CD4-positive, alpha-beta T cell treated with Interleukin-6 at 100 ng/mL for 8 hours (primary cell): ENCODE measurements at places on chromosomes 6 and 20.
A peak's percentile ranks its signal among the peaks of the same experiment; 100 is the strongest.

GRCh38 chr6:114170372-114170771 lies 172.5 kb downstream of the HS3ST5 start:
- DNase-seq: no peak

DNA sequence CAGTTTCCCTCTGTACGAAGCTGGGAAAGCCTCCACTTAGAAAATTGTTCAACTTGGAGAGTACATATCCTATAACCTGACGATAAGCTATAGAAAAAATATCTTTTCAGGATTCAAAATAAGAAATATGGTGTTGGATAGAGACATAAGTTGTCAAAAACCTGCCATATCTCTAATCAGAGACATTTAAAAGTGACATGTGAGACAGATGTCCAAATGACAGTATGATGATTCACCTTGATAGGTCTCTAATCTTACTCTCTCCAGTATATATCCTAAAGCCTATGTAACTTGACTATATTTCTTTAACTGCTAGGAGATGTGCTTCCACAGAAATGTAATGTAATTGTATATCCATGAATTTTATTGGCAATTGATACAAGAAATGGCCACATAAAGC lies 932.4 kb upstream of the MAN1A1 start:
- DNase-seq: no peak

DNA sequence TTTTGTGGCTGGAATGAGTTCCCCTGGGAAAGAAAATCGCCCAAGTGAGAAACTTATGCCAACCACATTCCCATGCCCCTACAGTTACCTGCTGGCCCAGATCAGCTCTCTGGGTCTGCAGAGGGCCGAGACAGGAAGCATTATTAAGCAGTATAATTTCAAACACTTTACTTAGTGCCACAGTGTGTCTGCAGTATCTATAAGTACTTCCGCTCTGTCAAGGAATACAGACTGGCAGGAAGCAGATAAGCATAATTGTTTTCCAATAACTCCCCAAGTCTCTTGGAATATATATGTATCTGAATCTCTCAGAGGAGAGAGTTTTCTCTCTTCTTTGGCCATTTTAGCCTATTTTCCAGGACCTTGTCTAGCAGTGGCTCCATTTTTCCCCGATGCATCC lies 24.9 kb downstream of the SAYSD1 start:
- no peak for DNase-seq

GRCh38 chr6:31126396-31127175 lies 6.3 kb upstream of the CDSN start:
- DNase-seq: no peak

GRCh38 chr20:2000285-2000684 lies 6.4 kb upstream of the PDYN start:
- no peak for DNase-seq

GRCh38 chr20:62802026-62802712 lies 2.5 kb upstream of the OGFR start:
- DNase-seq: no peak

DNA sequence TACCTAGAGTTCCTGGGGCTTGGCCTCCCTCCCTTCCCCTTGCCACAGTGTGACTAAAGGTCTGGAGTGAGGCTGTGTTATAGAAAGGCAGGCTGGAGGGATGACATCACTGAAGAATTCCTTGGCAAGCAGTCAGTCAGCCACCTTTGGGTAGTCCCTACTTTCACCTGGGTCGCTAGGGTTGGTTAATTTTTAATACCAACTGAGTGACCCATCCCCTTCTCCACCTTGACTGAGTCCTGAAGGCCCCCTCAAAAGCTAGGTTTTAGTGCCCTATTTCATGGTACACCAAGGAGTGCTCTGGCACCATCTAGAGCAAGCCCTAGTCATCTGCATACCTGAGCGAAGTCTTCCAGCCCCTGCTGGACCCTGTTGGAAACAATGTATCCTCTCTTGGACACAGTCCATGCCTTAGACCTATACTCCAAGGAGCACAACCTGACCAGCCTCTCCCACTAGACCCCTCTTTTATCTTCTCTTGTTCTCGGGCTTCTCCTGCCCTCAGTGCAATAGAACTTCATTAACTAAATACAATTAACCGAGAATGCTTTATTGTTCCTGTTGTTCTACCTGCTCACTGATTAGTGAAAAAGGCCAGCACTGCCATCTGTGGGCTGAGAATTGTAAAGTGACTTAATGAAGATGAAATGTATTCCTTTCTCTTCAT lies 44.6 kb downstream of the RIN2 start:
- no peak for DNase-seq

DNA sequence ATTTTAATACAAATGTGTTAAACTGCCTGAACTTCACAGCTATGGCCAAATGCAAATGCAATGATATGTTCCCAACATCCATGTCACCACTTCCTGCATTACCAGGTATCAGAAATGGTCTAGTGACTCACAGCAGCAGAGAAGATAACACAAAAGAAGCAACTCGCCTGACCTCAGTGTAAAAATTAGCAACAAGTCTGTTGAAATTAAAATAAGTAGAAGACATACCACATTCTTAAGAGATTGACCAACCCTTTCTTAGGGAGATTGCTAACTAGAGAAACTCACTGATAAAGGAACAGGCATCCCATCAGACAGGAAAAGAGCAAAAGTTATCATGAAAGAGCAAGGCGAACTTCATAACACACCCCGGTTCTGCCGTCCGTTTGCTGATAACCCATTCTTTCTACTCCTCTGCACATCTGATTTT lies 45.1 kb downstream of the RNASET2 start:
- DNase-seq: no peak

DNA sequence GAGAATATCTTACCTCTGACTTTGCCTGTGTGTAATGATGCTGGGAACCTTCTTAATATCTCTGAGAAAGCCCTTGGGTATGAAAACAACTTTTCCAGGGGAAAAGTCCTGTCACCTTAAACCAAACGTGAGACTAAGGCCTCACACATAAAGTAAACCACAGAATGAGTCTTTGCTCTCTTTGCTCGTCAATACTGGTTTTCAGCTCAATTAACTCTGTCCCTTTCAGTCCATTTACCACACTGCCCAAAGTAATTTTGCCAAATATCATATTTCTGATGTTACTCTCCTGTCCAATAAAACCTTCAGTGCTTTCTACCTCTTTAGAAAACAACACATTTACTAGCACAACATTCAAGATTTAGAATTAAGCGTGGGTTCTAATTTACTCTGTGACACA lies 100.5 kb upstream of the HMGCLL1 start:
- no peak for DNase-seq

DNA sequence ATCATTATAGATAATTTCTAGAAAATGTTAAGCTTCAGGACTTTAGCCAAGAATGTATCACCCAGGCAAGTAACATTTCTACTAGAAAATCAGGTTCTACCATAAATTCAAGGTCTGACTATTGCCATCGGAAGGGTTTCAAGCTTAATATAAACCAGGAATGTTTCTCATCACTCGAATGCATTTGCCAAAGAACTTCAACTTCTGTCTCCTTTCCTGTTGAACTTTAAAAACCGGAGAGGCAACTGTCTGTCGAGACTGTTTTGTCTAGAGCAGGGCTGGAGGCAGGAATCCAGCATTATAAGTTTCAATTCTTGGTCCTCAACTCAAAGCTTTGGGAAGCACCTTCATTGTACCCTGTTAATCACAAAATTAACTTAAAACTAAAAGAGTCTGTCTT lies 264.7 kb downstream of the ZNF217 start:
- no peak for DNase-seq

DNA sequence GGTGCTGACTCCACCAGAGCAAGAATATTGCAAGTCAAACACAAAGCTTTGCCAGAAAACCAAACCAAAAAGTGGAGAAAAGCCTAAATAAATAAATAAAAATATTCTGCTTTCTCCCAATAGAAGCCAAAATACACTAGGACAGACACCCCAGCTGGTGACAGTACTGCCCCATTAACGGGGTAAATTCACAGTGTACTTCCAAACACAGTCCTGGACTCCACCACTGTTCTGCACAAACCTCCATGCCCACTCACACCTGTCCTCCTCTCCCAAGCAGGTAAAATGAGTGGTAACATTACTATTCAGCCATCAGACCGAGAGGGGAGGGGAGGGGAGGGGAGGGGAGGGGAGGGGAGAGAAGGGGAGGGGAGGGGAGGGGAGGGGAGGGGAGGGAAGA lies 70.7 kb downstream of the RALGAPA2 start:
- no peak for DNase-seq

DNA sequence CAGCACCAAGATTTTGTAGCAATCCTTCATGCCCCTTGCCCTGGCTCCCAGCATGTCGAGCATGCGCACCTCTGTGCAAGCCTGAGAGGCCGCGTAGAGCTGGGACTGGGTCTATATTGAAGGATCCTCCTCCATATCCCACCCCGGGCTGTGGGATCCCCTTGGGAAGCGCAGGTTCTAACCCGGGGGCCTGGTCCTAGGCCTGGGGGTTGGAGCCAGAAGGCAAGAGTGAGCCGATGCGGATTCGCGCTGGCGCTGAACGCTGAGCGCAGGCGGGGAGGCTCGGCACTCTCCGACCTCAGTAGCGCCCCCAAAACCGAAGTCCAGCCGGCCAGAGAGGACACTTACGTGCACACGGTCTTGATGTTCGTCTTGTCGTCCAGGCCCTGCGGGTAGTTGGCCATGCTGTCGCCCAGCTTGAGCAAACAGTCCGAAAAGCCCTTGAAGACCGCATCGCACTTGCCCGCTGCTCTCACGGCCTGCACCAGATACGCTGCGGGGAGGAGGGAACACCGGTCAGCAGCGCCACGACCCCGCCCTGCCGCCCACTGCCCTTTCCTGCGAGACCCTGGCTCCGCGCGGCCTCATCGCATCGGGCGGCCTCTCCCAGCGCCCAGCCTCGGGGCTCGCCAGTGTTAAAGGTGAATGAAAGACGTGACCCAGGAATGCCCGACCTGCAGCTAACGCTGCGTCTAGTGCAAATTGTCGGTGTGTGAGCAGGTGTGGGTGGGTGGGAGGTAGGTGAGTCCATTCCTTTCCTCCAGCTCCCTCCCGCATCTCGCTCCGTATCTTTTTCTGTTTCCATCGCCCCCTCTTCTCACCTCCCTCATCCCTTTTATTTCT lies 4.5 kb downstream of the NRN1 start:
- DNase-seq: no peak

DNA sequence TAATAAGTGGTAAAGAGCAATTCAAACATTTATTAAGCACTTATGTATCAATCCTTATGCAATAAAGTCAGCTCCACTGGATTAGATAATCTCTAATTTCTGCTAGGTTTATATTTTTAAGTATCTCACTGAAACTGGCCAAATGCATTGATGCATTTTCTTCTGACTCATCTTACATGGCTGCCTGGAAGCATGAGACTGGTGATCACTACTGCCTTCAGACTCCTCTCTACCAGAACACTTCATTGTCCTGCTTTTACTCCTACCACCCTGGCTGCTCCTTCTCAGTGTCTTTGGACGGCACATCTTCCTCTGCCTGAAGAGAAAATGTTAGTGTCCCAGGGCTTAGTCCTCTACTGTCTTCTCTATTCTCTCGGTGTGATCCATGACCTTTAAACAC lies 7.4 kb downstream of the CEP85L start:
- DNase-seq: no peak

- DNase-seq: no peak
Observed at GRCh38 chr6:72861059-72861458, 239.2 kb downstream of the KCNQ5 start.

GRCh38 chr20:22052025-22052650 lies 346.7 kb downstream of the PAX1 start:
- no peak for DNase-seq

DNA sequence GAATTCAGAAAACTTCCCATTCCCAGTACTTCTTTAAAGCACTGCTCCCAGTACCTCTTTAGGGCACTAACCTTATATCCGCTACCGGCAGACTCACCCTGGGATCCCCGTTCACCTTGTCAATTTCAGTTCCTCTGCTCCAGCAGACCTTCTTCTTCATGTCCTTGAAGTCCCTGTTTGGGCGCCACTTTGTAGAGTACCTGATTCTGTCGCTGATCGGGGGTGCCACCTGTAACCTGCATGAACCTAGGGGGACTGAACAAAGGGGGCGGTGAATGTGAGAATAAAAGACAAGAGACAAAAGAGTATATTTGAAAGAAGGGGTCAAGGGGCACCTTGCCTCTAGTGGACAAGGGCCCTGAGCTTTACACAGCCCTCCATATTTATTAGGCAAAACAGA lies 4.9 kb upstream of the GINS1 start:
- no peak for DNase-seq

DNA sequence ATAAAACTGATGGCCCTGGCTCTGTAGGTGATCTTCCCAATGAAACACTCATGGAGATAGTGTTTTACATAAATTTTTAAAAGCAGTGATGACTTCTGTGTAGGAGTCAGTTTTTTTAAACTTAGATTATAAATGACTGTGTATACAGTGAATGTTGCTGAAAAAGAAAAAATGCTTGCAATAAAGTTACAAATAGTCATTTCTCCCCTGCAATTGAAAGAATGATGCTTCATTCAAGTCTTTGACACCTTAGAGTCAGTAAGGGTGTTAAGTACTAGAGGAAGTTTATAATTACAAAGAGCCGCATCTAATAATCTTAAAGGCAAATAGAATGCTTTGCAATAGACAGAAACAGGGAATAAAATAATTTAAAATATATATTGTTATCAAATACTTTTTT lies 27.6 kb downstream of the ZNF292 start:
- no peak for DNase-seq

DNA sequence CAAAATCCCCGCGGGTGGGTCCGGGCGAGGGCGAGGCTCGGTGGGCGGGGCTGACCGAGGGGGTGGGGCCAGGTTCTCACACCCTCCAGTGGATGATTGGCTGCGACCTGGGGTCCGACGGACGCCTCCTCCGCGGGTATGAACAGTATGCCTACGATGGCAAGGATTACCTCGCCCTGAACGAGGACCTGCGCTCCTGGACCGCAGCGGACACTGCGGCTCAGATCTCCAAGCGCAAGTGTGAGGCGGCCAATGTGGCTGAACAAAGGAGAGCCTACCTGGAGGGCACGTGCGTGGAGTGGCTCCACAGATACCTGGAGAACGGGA lies 809 bp downstream of the HLA-G start:
- no peak for DNase-seq

DNA sequence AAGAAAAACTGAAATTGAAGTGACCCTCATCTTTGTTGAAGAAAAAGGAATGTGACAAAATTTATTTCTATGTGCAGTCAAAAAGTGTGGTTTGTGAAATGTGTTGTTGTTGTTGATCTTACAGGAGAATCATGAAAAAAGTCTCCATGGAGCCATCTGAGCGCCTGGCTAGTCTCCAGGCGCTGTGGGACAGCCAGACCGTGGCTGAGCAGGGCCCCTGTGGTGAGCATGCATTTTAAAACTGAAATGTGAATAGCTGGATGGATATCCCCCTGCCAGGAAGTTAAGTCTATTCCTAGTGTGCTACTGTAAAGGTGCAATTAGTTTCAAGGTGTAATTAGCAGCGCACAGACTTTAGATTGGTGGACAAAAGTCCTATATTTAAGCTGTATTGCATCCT lies 170.6 kb downstream of the CARMIL1 start:
- DNase-seq: no peak

GRCh38 chr20:15162079-15162647 lies 824.8 kb upstream of the FLRT3 start:
- no peak for DNase-seq

- DNase-seq: no peak
Observed at GRCh38 chr6:102015431-102015830, 621.9 kb downstream of the GRIK2 start.

GRCh38 chr20:54017846-54018245 lies 52.5 kb downstream of the BCAS1 start:
- DNase-seq: no peak

GRCh38 chr20:6623989-6624388 lies 143.5 kb upstream of the BMP2 start:
- no peak for DNase-seq

GRCh38 chr6:127949251-127949650 lies 48.4 kb upstream of the THEMIS start:
- DNase-seq: no peak

- peak; percentile 17 for DNase-seq
Observed at GRCh38 chr6:3209114-3210023, 18.1 kb downstream of the TUBB2B start.

GRCh38 chr6:132003516-132004178 lies 52.5 kb upstream of the CCN2 start:
- DNase-seq: no peak
